SW480 (cell line): ENCODE measurements at places on chromosomes 2 and 18.

DNA sequence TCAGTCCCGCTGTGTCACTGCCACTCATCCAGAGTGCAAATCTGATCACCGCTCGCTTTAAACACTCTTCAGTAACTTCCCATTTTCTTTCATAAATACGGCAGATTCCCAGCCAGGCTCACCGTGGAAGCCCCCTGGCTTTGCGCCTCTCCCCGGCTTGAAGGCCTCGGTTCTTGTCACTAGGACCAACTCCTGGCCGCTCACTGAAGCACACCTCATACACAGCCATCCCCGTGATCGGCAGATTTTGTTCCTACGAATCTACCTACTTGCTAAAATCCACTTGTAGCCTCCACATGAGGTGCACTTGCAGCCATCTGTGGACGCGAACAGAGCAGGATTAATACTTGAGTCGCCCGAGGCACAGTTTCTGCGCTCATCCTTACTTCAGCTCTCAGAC, 462.4 kb upstream of the MYT1L start:
- DNase-seq = no peak

DNA sequence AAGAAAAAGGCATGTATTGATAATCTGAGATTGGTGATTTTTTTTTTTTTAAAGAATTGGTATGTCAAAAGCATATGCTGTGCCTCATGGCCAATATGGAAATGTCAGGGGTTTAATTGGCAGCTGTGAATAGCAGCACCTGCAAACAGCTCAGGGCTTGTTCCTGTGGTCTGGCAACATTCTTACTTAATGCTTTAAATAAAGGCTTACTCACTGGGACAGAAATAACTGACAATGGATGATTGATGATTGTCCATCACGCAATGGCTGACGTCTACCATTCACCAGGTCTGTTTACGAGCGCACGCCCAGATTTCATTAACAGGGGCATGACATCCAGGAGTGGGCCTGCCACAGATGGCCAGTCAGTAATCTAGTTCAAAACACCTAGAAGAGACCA, 66.7 kb downstream of the ETAA1 start:
- DNase-seq = peak; percentile 98

DNA sequence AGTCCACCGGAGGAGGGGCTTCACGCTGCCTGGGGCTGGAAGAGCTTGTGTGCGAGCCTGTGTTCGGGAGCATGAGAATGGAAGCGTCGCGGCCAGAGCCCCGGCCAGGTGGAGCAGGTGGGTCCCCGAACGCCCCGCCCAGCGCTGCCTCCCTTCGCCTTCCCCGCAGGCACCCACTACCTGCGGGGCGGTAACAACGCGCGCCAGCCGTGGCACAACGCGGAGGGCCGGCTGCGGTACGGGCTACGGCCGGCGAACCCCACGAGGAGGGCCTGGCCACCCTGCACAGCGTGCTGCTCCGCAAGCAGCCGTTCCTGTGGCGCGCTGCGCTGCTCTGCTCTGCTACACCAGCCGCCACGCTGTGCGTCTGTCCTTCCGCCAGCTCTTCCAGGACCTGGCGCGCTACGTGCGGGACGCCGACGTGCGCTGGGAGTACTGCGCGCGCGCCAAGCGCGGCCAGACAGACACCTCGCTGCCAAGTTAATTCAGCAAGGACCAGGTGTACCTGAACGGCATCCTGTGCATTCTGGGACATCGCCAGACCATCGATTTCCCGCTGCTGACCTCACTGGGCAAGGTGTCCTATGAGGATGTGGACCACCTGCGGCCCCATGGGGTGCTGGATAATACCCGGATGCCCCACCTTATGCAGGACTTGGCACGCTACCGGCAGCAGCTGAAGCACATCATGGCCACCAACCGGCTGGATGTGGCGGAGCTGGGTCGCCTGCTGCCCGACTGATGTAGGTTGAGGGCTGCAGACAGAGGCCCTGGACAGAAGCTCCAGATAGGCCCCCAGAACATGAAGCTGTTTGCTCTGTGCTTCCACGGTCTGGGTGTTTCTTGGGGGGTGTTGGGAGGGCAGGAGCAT, 200.6 kb downstream of the NAPG start:
- peak; percentile 53 for DNase-seq

DNA sequence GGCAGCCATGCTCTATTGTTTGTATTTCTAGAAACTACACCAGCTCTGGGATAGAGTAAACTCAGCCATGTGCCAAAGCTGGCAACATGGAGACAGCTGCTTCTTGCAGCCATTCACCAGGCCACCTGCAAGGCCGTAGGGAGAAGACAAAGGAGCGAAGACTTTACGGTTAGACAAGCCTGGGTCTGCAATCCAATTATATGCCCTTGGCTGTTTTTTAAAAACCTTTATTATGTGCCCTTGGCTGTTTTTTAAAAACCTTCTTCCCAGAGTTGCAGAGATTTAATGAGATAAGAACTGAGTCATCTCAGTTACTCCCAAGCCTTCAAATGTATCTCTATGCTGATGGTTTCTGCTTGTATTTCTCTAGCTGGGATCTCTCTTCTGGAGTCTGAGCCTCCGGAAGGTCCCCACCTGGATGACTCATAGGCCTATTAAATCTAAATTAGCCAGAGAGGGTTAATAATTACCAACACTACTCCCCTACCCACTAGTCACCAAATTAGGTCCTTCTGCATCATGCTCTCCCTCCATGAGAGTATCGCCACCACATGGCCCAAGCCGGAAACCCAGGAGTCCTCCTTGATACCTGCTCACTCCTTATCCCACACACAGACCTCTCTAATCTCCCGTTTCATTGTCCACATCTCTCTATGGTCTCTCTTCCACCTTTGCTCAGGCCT, 17.5 kb upstream of the DPP4 start:
- DNase-seq = peak; percentile 95

DNA sequence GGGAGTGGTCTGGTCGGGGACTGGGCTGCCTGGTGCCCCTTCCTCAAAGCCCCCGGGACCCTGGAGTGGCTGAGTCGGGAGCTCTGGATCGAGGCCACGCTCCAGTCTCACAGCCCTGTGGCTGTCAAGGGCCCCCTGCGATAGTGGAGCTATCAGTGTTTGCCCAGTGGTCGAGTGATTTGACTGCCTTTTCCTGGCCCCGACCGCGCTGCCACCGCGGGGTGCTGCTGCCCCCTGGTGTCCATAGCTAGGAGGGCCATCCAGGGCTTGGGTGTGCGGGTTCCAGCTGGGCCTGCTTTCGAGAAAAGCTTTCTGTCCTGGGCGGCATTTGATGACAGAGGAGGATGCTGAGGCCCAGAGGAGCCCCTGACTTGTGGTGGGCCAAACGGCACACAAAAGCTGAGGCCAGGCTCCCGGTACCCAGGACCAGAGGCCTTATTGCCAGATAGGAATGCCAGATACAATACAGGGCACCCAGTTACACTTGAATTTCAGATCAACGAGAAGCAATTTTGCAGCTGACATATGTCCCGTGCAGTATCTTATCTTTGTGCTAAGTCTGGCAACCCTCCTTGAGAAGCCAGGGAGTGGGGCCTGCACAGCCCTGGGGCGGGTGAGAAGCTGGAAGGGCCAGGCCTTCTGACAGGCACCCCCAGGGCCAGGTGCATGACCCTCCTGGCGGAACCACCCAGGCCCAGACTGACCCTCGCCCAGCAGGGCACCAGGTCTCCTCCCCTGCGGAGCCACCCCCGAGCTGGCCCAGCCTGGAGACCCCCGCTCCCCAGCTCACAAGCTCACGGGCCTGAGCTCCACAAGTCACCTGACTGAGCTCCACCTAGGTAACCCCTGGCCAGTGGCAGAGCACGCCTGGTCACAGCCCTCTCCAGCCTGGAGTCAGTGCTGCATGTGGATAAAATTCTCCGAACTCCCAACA, 13.0 kb downstream of the ODC1 start:
- peak; percentile 84 for DNase-seq

GRCh38 chr2:147425437-147426029, 419.3 kb upstream of the ACVR2A start:
- DNase-seq = no peak

- DNase-seq = no peak
Observed at GRCh38 chr2:226548732-226549131, 250.9 kb downstream of the IRS1 start.

DNA sequence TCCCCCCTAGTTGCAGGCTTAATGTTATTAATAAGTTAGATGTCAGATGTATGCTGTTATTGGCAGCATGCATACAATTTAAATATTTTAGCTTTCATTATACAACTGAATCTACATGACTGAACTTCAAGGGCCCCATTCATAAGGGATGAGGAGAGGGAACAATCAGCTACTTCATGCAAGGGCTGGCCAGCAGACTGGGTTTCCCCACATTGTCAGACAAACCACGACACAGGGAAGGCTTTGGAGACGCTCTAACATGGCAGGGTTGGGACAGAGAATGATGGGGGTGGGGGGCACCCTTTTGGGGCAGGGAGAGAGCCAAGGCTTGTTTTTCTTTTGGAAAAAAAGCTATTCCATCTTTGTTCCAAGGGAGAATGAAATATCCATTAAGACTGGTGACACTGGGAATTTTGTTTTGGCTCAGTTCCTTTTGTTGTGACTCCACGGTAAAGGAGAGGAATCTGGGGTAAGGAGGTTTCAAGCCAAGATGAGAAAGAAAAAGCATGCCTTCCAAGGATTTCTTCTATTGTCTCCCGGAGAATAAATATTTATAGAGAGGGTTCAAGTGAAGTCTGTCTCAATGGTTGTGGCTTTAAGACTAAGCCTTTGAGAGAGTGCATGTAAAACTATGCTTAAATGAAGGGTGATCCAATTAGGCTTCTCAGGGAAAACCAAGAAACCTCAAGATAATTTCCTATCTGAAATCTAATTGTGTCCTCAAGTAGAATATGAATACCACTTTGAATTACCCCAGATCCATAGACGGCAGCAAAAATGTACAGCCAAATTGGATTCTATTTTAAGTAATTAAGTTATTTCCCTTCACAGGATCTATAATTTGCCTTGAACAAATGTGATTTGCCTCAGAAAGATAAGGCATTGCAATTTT, 5.4 kb downstream of the CXCR4 start:
- no peak for DNase-seq

DNA sequence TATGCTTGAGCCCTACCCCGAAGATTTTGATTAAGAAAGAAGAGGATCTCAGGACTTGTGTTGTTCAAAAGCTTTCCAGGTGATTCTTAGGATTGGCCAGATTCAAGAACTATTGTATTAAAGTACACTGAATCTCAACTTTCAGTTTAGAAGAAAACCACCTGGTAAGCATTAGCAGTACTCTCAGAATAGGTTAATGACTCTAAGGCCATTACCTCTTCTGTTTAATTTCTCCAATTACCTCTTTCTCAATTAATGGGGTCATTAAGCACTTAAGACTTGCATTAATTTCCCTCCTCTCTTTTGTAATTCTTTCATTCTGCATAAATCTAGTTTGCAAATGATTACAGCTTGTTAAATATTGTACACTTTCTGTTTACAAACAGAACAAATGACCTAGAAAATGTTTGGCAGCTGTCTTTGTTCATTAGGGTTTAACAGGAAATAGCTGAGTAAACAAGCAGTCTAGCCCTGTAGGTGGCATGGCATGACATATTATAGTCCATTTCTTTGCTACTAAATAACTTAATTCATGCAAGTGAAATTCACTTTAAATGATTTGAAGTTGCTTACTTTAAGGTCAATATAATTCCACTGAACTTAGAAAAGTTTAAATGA, 20.4 kb upstream of the TDRD15 start:
- no peak for DNase-seq

DNA sequence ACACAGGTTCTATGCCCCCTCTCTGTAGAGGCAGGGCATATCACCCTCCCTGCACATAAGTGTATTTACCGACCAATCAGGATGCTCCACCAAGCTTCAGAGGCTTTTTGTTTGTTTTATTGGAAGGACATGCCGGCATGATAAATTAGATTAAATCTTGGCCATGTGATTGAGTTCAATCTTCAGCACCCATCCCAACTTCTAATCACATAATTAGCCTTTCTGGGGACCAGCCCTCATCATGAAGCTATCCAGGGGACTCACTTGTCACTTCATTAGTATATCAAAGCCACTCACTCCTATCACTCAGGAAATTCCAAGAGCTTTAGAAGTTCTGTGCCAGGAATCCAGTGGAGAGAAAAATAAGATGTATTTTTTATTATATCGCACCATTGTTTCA, 158.6 kb upstream of the SYT4 start:
- DNase-seq = no peak

DNA sequence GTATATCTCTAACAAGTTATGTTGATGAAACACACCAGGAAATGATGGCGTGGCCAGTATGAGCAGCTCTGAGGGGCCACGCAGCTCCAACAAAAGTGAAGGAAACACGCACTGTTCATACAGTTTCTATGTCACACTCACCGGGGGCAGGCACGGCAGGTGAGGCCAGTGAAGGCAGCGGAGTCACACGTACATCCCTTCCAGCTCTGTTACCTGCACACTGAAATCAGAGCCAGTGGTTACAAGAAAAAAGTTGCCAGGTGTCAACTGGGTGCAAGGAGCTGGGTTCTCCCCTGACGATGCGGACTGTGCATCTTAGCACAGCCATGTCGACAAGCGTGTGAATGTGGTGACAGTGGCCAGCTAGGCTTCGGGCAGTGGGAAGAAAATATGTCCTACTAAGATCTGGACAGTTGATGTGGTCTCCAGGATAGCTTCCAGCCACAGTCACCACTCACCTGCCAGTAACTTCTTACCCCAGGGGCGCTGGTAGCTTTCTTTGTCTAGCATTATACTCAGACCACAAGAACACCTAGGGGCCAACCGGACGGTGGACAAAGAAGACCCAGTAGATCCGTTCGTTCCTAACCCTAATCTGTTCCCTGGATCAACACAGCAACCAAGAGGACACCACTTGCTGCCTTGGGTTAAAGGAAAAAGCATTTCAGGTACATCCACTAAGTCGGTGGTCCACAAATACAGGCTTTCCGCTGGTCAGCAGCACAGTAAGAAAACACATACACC, 10.1 kb downstream of the HJURP start:
- no peak for DNase-seq

DNA sequence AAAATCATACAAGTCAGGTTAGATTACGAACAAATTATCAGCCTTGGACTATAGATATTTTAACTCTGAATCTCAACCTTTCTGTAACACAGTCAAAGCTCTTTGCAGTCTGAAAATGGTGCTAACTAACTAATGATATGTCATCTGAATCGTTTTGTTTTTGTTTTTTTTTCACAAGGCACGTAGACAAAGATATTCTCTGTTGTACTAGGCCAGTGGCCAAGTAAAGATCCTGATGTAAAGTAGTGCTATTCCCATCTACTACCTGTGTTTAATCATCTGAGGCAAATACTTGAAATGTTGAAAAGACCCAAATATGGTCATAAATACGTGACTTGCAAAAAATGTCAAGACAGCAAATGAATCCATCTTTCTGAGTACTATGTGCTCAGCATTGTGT, 65.7 kb downstream of the REL start:
- no peak for DNase-seq

GRCh38 chr2:203811491-203812221, 55.9 kb upstream of the CTLA4 start:
- DNase-seq = peak; percentile 96

GRCh38 chr2:109649736-109650695, 35.9 kb downstream of the SOWAHC start:
- DNase-seq = no peak

GRCh38 chr2:33730193-33730592, 131.1 kb upstream of the FAM98A start:
- DNase-seq = no peak

- no peak for DNase-seq
Observed at GRCh38 chr2:226362980-226363379, 436.6 kb downstream of the IRS1 start.
